HCEC 1CT (cell line): ENCODE measurements at places on chromosomes 2 and 18.
A peak's percentile ranks its signal among the peaks of the same experiment; 100 is the strongest.

DNA sequence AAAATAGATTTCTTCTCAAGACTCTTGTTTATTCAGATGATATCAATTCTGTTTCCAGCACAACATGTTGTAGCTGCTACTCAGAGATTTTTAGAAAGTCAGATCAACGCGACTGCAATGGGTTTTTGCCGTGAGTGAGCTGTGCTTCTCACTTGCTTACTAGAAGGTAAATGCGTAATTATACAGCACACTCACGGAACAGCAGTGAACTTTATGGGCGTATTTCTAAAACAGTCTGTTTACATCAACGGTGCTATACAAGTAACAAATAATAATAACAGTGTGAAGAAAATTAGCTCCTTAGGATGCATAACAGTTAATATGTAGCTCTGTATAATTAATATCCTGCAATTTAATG lies 533.6 kb downstream of the RNF144A start:
- no peak for DNase-seq

GRCh38 chr18:79260510-79260909 lies 135.2 kb upstream of the NFATC1 start:
- DNase-seq = no peak

GRCh38 chr2:75311993-75312392 lies 112.7 kb upstream of the TACR1 start:
- peak; percentile 3 for DNase-seq

GRCh38 chr2:28327581-28327955 lies 65.1 kb upstream of the FOSL2 start:
- no peak for DNase-seq

DNA sequence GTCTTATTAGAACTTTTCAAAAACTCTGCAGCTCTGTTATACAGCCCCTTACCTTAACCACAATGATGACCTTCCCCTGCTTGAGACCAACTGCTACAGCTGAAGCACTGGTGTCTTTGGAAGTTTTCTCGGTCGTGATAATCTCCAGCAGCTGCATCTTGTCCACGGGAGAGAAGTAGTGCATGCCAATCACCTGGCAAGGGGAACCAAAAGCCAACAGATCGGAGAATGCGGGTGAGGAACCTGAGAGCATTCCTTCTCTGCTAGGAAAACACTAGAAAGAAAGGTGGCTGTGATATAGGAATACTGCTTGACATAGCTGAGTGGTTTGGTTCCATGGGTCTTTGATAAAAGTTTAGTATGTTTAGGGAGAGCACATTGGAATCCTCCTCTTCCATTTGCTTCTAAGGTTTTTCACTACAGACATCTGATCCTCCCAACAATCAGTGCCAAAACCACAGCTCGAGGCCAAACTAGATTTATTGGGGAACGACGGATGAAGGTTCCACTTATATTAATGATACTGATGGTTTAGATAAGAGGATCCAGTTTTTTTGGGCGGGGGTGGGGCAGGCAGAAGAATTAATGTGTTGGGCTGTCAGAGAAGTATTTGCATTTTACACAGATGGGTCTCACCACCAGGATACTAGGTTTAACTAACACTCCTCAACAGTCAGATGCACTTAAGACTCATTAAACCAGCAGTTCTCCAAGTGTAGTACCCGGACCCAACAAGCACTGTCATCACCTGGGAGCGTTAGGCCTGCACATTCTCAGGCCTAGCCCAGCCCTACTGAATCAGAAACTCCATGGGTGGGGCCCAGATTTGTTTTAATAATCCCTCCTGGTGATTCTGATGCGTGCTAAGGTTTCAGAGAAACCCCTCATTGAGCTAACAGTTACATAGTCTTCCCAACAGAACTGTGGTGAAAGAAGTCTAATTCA lies 22.4 kb downstream of the GAREM2 start:
- DNase-seq = no peak
